Hematopoietic multipotent progenitor cell treated with erythropoietin and hydrocortisone succinate and interleukin-3 and kit ligand, for 17 days (in vitro differentiated cells): ENCODE measurements at places on chromosomes 12 and 14.

DNA sequence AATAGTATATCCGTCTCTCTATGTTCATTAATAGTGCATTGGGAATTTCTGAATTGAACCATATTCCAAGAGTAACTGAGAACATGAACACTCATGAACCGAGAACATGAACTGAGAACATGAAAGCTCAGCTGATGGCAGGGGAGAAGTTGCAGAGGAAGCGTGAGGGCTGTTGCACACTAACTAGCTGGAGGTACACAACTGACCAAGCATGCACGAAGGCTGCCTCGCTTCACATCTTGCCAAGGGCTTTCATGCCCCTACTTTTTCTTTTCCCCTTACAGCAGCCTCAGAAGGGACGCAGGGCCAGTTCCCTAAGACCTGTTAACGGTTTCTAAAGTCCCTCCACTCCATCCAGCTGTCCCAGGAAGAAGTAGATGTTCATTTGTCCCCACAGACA is 4.3 kb downstream of the RNASE1 start:
- DNase-seq = no peak

- DNase-seq = no peak
Measured at GRCh38 chr14:104094056-104094708, 8.7 kb downstream of the ASPG start.

GRCh38 chr12:102215992-102216691 is 18.5 kb upstream of the PMCH start:
- DNase-seq = no peak

GRCh38 chr12:93094988-93095737 is 166.1 kb upstream of the EEA1 start:
- no peak for DNase-seq

DNA sequence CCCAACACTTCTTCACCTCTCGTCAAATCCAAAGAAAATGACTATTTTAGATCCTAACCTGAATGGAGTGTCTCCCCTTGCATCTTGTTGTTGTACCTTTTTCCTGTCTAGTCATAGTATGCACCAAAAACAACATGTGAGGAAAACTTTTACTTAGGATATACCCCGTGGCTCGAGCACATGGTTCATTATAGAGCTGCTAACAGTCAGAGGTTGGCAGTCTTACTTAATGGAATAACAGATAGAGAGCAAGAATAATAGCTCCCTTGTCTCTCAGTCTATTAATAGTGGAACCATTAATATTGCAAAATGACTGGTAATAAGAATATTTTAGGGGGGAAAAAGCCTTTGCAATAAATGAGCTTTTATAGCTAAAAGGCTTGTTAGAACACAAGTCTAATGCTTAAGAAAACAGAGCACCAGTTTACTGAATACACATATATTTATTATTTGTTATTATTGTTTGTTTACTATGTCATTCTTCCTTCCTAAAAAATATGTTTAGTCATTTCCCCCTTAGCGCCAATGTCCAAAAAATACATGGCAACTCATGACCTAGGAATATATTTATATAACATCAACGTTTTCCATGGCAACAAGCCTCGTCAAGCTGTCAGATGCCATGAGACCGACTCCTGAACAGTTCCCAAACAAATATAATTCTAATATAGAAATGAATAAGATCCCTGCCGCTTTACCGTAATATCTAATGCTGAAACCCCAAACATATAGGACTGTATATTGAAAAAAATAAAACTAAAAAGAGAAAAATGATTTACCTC is 592.4 kb downstream of the SOX5 start:
- no peak for DNase-seq

- DNase-seq = no peak
Measured at GRCh38 chr12:119678459-119678858, 10.5 kb downstream of the PRKAB1 start.

DNA sequence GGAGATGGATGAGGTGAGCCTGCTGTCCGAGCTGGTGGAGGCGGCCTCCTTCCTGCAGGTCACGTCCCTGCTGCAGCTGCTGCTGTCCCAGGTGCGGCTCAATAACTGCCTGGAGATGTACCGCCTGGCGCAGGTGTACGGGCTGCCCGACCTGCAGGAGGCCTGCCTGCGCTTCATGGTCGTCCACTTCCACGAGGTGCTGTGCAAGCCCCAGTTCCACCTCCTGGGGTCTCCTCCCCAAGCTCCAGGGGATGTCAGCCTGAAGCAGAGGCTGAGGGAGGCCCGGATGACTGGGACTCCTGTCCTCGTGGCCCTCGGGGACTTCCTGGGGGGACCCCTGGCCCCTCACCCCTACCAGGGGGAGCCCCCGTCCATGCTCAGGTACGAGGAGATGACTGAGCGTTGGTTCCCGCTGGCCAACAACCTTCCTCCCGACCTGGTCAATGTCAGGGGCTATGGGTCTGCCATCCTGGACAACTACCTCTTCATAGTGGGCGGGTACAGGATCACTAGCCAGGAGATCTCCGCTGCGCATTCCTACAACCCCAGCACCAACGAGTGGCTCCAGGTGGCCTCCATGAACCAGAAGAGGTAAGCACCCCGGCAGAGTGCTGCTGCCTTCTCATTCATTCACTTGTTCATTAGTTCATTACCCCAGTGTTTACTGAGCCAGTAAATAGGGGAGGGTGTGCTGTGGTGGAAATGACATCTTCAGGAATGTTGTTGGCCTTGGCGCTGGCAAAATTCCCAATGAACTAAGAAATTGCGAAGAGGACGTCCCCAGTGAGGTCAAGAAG is 774 bp upstream of the MANSC4 start:
- DNase-seq = no peak

- no peak for DNase-seq
Measured at GRCh38 chr14:92439537-92440344, 73.8 kb upstream of the RIN3 start.

GRCh38 chr14:69671365-69672030 is 60.1 kb downstream of the SUSD6 start:
- DNase-seq = no peak

GRCh38 chr12:116662612-116663144 is 75.2 kb downstream of the SPRING1 start:
- no peak for DNase-seq

DNA sequence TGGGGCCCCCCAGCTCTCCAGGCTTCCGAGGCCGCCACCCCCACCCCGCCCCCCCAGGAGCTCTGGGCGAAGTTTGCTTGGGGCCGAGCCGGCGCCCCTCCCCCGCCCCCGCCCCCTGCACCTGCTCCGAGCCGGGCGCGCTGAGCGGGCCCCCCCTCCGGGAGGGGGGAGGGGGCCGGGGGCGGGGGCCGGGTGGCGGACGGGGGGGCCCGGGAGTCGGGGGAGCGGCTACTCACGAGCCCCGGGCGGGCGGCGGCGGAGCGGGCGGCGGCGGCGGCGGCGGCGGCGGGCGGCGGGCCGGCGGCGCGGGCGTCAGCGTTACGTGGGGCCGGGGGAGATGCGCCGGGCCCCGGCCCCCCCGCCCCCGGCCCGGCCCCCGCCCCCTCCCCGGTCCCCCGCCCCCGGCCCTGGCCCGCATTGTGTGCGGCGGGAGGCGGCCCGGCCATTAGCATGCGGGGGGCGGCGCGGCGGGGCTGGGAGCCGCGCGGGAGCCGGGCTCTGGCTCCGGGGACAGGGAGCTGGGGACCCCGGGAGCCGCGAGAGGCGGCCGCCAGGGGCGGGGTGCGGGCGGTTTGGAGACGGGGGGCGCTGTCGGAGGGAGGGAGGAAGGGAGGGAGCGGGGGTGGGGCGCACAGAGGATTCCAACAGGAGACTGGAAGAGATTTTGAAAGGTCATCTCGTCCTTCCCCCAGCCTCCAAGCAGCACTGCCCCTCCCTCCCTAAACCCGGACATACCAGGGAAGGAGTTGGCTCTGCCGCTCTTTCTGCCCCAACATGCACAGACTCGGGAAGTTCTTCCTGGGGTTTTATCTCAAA is at the start of gene ZNF219:
Gene ZNF219 (minus strand): TSS at position 580 of the 816 bp plus-strand sequence. CDS start 5,064 bp downstream, outside the sequence.
- peak; percentile 50 for DNase-seq

GRCh38 chr14:104239185-104239775 is 100.9 kb downstream of the KIF26A start:
- no peak for DNase-seq

DNA sequence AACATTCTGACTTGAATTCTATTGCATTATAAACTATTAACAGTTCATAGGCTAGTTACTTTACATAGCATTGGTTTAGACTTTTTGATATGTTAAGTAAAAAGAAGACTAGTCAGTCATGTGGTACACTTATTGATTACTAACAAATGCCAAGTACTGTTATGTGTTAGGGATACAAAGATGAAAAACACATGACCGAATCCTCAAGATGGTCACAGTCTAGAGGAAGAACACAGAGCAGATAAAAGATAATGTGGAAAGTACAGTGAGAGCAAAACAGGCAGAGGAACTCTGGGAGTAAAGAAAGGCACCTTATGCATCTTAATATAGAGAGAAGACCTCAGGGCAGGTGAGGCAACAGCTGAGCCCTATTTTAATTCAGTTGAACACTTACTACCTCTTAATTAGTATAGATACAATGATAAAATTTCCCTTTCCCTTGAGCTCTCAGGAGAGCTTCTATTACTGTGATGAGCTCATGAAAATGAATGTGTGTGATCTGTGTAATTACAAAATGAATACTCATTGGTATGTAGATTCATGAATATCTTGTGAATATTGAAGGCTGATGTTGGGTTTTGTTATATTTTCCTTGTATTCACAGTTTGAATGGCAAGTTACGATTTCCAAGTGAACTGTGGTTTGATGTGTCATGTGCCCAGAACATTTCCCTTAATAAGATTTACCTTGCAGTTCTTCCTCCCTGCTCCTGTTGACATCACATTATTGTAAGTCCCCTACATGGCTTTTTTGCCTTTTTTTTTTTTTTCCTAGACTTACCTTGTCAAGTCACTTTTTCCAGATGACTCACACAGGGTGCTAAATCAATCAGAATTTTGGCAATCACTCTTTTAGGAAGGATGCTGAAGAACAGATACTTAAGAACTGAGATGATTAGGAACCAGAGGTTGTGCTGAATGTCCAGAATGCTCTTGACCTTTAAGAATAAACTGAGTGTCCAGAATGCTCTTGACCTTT is 29.5 kb upstream of the MSRB3 start:
- DNase-seq = no peak

DNA sequence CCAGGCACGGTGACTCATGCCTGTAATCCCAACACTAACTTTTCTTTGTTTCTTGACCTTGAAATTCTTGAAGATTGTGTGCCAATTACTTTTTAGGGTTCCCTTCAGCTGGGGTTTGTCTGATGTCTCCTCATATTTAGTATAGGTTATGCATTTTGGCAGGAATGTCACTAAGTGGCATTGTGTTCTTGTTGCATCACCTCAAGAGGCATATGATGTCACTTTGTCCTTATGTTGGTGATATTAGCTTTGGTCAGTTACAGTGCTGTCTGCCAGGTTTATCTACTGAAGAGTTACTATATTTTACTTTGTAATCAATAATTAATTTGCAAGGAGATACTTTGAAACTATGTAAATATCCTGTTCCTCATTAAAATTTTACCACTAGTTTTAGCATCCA is 61.0 kb upstream of the BTG1 start:
- DNase-seq = no peak

DNA sequence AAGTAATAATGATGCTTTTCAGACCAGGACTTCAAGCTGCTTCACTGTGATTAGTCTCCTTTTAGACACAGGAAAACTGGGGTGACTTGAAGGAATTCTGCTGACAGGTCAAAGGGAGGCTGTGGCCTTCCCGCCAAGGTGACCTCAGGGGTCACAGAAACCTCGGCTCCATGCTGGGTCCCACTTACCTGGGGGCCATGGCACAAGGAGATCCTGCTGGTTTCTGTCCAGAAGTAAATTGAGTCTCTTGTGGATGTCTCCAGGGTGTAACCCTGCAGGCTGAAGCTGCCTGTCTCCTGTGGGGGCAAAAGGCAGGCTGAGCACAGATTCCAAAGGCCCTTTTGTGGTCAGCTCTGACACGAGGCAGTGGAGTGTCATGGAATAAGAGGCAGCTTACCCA is 138.7 kb upstream of the MED13L start:
- DNase-seq = no peak

- DNase-seq = no peak
Measured at GRCh38 chr12:70706611-70707010, 69.4 kb upstream of the PTPRB start.

GRCh38 chr12:90690120-90690519 is 264.9 kb downstream of the CCER1 start:
- no peak for DNase-seq

DNA sequence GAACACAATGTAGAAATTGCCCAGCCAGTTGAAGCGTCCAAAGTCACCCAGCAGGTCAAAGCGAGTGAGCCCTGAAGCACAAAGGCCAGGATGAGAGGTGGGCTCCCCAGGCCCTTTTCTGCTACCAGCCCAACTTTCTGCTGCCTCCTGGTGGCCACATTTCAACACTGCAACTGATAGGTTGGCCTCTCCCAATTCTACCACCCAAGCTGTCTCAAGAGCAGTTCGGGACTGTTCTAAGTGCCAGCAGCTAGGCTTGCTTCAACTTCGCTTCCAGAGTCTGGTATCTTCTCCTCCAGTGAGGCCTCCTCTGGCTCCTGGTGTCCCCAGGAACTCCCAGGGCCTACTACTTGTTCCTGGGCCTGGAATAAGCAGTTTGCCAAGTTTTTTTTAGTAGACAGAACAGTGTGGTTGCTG is 3.4 kb upstream of the DHH start:
- peak; percentile 73 for DNase-seq

GRCh38 chr14:92451755-92452154 is 61.8 kb upstream of the RIN3 start:
- no peak for DNase-seq

DNA sequence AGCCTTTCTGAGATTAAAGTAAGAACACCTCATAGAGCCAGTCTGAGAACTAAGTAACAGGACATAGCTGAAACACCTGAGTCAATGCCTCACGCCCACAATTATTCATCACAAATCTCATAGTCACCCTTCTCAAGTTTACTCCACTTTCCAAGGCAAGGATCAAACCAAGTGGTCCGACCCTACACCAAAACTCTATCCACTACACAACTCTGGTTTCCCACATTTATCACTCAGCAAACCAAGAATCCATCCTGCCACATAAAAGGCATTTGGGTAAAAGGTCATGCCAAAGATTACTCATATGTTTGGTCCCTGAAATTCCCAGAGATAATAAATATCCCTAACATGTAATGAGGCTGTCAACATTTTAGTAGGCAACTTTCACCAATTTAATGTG is 144.1 kb downstream of the RPAP3 start:
- no peak for DNase-seq

DNA sequence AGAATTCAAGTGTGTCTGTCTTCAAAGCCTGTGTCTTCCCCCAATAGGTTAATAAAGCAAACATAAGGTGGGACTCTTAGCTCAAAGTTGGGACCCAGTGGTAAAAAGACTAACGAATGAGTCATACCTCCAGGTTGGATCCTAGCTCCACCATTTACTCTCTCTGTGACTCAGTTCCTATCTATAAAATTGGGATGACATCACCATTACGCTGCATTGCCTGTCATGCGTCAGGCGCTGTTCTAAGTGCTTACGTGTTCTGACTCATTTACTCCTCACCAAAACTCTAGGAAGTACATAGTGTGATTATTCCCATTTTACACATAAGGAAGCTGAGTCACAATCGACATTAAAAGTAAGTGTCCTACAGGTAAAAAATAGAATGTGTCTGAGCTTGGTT is 915.8 kb downstream of the VRK1 start:
- no peak for DNase-seq

DNA sequence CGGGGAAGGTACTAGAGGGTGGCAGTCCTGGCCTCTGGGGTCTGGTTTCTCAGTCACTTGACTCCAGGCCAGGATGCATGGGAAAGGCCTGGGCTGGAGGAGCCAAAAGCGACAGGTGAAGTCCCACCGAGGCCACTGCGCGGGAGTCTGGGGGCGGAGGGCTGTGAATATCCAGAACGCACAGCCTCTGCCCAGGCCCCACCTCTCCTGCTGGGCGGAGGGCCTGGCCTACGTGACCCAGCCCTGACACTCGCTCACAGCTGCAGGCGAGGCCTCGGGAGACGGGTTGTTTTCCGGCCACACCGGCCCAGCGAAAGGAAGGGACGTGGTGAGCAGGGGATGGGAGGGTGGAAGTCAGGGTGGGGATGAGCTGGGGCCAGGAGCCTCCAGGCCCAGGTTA is 91.2 kb downstream of the RFLNA start:
- no peak for DNase-seq
